ENCODE measurements at places on chromosomes 12 and 14. TPM values are rescaled to one million over a fixed set of nuclear protein-coding genes. Genes with fewer than 3 reads are reported as not detected.
A peak's percentile ranks its signal among the peaks of the same experiment; 100 is the strongest.

DNA sequence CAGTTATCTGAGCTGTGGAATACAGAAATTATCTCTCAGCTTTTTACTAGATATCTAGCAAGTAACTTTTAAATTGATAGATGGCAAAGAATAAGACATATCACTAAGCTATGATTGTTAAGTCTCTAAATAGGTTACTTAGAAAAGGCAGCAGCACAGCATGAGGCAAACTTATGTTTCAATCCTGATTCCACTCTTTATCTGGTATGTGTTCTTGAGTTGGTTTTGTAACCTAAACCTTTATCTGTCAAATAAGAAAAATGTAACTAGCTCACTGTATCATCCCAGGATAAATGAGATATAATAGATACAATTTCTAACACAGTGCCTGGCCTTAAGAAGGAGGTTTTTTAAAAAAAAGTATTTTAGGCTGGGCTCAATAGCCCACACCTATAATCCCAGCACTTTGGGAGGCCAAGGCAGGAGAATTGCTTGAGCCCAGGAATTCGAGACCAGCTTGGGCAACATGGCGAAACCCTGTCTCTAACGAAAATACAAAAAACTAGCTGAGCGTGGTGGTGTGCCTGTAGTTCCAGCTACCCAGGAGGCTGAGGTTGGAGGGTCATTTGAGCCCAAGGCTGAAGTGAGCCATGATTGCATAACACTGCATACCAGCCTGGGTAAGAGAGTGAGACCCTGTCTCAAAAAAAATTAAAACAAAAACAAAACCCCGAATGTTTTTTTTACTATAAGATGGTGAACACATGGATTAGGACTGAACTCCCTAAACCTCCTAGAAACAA, 56.8 kb downstream of the HEATR5A start:
- DNase-seq, result no peak

- DNase-seq, result no peak
These were observed 414.1 kb upstream of the STXBP6 start for GRCh38 chr14:25464078-25464477.

The MBIP gene
- total RNA-seq, result 22.3 TPM

- peak; percentile 70 for DNase-seq
These were observed 12.5 kb upstream of the AJUBA start for GRCh38 chr14:22994762-22995275.

The B4GALNT1 gene
- 21.6 TPM for total RNA-seq

DNA sequence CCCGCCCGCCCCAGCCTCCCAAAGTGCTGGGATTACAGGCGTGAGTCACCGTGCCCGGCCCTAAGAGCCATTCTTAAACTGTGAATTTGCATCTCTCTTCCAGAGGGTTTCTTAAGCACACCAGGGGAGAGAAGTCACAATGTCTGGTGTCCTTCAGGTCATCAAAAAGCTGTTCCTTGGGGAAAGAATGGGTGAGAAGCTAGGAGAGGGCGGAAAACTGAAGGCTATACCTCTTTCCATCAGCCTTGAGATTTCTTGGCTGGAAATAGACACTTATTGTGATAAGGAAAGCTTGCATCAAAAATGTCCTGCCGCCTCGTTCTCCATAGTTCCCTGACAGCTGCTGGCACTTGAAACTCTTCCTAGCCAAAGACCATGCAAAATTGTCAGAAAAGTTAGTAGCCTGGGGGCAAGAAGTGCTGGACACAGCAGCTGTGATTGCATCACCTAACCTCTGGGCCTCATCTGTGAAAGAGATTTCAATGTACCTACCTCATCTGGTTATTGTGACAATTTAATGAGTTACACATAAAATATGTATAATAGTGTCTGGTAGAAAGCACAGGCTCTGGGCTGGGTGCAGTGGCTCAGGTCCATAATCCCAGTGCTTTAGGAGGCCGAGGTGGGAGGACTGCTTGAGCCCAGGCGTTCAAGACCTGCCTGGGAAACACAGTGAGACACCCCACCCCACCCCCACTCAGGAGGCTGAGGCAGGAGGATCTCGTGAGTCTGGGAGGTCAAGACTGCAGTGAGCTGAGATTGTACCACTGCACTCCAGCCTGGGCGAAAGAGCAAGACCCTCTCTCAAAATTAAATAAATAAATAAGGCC, 9.7 kb upstream of the UBC start:
- peak; percentile 95 for DNase-seq

The DLGAP5 gene
- 78.0 TPM for total RNA-seq

The TCTN2 gene
- total RNA-seq, result 22.9 TPM

The OTOGL gene
- 0.71 TPM for total RNA-seq

The OR11H7 gene
- not detected for total RNA-seq

GRCh38 chr14:104827177-104828055, 26.5 kb downstream of the ZBTB42 start:
- DNase-seq, result no peak

DNA sequence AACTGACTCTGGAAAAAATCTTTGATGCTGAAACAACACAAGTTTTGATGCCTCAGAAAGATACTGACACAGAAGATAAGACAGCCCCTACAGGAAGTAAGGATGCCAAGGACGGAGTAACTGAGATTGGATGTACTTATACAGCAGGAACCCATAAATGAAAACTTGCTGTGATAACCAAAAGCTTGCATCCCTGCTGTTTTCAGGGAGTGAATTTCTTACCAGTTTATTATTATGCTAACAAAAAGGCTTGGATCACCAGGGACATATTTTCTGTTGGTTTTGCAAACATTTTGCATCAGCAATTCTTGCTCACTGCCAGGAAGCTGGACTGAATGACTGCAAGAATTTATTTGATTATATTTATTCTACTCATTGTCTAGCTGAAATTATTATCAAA, 197.7 kb downstream of the NAV3 start:
- DNase-seq, result no peak

DNA sequence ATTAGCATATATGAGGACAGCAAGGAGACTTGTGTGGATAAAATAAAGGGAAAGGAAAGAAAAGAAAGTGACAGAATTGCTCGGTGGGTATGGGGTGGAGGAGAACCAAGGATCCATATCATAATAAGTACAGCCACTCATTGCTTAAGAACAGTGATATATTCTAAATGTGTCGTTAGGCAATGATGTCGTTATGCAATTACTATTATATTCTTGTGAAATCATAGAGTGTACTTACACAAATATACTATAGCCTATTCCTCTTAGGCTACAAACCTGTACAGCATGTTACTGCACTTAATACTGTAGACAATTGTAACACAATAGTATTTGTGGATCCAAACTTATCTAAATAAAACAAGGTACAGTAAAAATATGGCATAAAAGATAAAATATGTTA, 271.1 kb downstream of the CCER1 start:
- DNase-seq, result no peak

DNA sequence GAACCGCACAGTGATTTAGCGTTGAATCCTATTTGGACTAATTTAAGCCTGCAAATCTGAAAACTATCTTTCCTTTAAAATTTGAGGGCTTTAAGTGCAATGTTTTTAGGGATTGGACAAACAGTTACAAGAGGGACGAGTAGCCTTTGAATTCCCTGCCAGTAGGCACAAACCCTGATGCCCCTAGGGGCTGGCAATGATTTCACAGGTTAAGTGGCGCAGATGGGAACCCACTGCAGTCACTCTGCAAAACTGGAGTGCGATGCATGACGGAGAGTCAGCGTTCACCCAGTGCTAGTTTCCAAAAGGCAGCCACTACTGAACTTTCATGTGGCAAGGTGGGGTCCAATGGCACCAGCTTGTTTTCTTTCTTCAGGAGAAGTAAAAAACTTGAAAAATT, 99.4 kb upstream of the FRMD6 start:
- DNase-seq, result peak; percentile 45

DNA sequence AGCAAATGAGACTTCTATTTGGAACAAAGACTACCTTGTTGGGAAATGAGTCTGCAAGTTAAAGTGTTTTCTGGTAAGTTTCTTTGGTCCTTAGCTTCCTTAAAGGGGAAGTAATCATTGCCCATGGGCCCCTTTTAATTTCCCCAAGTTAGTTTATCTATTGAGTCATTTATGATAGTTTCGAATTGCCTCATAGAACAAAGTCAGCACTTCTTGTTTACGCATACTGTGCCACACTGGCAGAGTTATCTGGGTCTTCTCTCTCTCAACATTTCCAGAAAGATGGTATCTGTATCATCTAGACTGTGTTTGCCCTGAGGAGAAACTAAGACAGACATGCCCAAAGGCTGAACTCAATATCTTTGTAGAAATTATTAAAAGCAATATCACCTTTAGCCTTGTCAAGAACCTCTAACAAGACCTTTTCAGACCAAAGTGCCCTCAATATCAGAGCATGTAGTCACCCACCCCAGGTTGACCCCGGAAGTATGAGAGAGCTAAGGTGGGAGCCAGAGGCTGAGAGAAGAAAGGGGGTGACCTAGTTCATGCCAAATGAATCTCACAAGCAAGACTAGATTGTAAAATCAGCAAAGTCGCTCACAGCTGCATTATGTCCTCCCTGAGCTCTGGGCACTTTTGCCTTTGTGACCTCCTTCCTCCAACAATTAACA, 40.0 kb downstream of the GPR65 start:
- DNase-seq, result no peak

The MYRFL gene
- not detected for total RNA-seq

GRCh38 chr14:77607741-77608302, 8.6 kb downstream of the SPTLC2 start:
- DNase-seq, result no peak

The ASIC1 gene
- total RNA-seq, result 4.2 TPM

GRCh38 chr12:26831951-26832821, 808 bp downstream of the ITPR2 start:
- DNase-seq, result peak; percentile 83

The ZNF605 gene
- 6.4 TPM for total RNA-seq

DNA sequence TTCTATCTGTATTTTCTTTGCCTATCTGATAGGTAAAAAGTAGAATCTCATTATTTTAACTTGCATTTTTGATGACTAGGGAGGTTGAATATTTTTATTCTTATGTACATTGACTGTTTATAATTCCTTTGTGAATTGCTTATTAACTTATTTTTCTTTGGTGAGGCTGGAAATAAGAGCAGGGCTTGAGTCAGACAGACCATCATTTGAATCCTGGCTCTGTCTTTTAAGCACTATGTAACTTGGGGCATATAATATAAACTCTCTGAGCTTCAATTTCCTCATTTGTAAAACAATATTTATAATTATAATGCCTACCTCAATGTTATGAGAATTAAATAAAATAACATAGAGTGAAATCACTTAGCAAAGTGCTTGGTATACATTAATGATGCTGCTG, 108.9 kb downstream of the MSRB3 start:
- DNase-seq, result no peak

The TOMM20L gene
- total RNA-seq, result not detected

DNA sequence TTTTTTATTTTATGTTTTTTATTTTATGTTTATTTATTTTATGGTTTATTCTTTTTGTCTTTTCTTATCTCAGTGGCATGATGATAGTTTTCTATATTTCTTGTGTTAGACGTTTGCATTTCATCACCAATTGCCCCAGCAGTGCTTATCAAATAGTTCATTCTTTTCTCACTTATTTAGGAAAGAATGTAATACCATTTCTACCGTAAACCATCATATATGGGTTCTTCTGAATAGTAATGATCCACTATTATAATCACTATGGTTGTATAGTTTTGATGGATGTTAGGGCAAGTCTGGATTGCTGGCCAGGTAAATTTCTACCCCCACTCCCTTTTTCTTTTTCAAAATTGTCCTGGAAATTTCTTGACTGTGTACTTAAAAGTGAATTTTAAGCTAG, 134.6 kb upstream of the FBXO33 start:
- DNase-seq, result no peak
